Stimulated activated CD8-positive, alpha-beta memory T cell treated with anti-CD3 and anti-CD28 coated beads, Interleukin-4, amount 100 ng/mL, for 24 hours (primary cell): ENCODE measurements at places on chromosomes 2 and 18.

DNA sequence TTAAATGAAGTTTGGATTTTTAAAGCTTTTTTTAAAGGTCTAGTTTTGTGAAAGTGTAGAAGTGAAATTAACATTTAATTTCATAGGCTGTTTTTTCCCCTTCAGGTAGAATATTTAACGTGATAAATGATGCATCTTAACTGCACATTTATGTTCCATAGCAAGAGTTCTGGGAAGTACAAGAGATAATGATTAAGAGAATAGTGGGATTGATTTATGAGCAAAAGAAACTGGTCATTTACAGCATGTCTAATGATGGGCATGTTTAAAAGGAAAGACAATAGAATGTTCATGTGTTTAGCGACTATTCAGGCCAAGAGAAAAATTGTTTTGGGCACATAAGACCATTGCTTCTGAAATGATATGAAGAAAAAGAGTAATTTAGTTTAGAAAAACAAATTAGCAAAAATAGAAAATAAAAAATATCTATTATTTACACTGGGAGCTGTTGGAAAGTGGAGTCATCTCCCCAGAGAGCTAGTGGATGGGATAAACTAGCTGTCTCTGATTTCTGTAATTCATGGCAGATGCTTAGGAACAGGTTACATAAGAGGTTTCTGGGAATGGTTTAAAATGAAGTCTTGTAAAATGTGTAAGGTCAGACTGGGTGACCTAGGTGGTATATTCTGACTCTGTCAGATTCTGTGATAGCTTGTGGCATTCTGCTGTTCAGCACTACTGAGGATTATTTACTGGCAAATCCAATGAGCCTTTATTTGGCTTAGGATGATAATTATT lies 60.7 kb downstream of the WDR7 start:
- no peak for DNase-seq

DNA sequence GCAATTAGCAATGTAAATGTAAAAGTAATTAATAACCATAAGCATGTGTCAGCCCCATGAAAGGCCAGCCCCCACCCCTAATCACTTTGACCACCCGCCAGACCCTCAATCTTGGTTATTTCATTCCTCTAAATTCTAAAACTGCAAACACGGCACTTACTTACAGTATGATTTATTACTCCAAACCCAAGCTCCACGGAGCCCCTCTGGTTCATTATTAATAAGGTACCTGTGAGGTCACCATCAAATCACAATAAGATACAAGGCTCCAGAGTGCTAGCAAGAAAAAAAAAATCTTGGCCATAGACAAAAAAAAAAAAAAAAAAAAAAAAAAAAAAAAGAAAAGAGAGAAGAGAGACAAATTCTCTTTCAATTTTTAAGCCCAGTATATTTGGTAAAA lies 879.5 kb downstream of the TDRD15 start:
- no peak for DNase-seq

DNA sequence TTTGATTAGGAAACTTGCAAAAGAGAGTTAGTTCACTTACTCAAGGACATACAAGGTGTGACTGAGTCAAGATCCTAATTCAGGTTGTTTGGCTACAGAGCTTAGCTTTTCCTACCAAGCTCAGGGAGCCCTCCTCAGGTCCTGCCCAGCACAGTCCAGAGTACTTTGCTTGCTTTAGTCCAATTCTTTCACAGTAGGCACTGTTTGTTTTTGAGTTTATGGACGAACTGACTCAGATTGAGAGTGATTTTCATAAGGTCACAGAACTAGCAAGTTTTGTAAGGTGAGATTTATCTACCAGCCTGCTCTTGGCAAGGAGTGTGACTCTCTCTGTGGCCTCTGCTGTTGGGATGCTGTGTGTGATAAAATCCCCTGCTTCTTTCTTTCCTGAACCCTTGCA lies 310.5 kb downstream of the PTPRM start:
- no peak for DNase-seq

DNA sequence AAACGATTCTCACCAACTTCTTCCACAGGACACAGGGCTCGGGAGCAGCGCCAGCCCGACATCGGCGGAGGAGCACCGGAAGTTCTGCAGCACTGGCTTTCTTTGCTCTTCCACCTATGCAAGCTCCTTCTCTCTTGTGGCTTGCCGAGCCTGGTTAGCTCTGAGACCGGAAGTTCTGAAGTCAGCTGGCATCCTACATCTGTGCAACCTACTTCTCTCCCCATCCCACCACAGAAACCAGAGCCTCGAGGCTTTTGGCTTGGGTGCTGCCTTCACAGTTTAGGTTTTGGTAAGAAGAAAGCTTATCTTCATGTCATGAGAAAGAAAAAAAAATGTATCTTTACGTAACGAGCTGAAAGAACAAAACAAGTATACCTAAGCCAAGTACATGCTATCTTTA lies 111.7 kb downstream of the ANKRD44 start:
- DNase-seq: peak; percentile 77

DNA sequence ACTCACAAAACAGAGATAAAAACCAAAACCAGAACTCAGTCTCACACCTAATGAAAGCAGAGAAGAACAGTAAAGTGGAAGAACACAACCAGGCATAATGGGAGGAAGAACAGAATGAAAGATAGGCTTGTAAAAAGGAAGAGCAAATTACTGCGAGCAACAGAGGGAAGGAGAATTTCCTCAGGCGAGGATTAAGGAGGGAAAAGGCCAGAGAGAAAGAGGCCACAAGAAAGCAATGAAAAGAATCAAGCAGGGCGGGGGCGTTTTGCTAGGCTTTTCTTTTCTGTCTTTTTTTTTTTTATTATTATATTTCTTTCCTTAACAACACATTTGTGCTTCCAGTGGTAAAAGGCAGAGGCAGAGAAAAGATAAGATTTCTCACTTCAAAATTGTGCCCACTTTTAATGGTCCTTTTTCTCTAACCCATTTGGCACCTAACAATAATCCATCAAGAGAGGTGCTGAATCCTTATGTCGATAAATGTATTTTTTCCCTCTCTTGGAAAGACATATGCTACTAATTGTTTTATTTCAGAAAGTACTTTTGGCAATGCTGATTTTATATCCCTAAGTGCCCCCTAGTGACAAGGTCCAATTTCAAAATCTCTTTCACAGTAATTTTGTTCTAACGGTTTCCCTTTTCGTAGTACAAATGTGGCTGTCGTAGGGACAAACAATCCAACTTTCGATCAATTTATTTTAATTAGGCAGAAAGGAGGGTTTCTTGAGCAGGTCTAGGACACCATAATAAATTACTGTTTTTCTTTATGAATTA lies 138.7 kb upstream of the AQP4 start:
- no peak for DNase-seq

DNA sequence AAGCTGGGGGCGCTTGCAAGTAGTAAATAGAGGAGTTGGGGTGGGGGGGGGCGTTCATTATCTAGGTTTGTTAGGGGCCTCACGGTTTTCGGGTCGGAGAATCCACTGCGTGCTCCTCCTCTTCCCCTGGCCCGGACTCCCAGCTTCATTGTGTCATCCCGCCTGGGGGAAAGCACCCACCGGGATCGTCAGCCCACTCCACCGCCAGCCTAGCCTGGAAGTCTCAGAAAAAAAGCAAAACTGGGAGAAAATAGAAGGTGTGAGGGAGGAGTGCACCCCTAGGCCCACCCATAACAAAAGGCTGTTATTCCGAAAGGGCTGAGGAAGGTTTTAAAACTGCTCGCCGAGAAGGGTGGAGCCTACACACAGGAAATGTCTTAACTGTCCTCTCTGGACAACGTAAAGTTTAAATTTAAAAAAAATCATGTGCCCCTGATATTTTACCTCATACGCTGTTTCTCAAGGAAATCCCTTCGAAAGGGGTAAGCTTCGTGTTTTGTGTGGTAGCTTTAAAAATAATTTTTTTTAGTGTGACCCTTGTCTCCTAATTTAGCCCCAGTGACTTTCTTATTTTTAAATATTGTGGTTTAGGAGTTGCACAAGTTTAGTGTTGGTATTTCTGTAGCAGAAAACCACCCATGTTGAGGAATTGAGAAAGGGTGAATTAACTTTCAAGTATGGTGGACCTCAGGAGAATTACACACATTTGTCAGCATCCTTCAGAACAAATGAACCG lies 104.2 kb downstream of the SPTBN1 start:
- no peak for DNase-seq

DNA sequence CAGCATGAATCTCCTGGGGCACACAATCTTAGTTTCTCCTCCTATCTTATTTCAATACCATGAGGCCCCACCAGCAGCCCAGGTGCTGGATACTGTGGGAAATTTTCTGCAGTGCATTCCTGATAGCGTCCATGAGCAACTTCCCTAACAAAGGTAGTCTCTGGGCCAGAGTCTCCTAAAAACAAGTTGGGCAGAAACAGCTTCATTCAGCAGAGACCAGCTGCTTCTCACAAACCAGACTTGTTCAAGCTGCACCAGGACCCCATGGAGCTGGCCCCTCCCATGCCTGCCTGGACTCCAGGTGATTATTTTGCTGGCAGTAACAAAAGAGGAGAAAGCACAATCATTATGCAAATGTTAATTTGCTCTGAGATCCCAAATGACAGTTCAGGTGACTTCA lies 31.4 kb downstream of the MYO5B start:
- no peak for DNase-seq

- no peak for DNase-seq
Observed at GRCh38 chr2:69939722-69940121, 21.7 kb downstream of the ASPRV1 start.

DNA sequence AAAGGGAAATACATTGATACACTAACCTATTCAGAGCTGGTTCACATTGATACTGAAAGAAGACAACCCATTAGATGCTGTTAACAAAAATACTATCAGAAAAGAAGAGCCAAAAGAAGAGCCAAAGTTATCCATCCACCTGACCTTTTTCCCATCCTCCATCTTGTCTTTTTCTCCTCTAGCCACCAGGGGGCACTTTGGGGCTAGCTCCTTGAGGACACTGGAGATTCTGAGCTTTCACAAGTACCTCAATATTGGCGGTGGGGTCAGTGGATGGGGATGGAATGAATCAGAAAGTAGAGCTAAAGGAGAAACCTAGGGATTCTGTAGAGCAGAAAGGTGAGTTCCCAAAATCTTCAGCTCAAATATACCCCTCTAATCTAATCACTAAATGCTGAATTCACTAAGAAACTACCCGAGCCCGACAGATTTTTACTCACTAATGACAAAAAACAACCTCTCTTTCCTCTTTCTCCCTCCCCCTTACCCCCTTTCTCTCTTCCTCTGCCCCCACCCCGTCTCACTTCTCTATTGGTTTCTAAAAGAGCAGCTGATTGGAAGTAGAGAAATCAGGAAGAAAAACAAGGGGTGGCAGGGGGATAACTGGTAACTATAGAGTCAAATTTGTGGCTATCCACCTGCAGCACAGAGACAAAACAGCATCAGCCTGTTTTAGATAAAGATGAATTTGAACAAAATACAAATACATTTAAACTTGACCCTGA lies 203.3 kb downstream of the TCF4 start:
- DNase-seq: no peak

DNA sequence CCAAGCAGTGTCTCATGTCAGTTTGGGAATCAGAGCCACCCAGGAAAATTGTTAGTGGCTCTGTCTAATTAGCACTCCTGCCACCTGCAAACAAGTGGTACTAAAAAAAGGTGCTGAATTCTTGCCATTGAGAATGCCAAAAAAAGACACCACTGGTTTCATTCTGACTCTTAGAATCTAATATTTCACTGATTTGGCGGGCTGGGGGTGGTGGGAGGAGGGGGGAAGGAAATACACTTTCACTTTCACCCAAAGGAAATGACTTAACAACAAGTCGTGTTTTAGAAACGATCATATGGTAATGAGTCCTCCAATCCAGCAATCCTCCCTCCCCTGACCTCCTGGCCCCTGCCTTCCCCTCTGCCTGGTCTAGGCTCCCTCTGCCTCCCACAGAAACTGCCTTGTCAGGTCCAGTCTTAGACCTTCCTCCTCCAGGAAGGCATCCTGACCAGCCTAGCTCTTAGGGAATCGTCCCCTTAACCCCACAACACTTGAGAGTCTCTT lies 4.4 kb upstream of the KLHL29 start:
- DNase-seq: peak; percentile 24

DNA sequence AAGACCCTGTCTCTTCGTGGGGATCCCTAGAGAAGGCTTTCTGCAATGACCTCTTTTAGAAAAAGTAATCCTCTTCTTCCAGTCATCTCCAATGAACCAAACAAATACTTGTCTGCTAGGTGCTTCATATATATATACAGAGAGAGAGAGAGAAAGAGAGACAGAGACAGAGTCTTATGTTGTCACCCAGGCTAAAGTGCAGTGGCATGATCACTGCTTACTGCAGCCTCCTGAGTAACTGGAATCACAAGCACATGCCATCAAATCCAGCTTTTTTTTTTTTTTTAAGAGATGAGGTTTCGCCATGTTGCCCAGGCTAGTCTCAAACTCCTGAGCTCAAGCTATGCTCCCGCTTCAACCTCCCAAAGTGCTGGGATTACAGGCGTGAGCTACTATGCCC lies 18.6 kb upstream of the PKDCC start:
- no peak for DNase-seq

- no peak for DNase-seq
Observed at GRCh38 chr2:634636-635388, 42.4 kb downstream of the TMEM18 start.

- no peak for DNase-seq
Observed at GRCh38 chr2:51553476-51553875, 521.5 kb upstream of the NRXN1 start.

GRCh38 chr2:204325468-204325867 lies 219.8 kb upstream of the PARD3B start:
- DNase-seq: peak; percentile 9

DNA sequence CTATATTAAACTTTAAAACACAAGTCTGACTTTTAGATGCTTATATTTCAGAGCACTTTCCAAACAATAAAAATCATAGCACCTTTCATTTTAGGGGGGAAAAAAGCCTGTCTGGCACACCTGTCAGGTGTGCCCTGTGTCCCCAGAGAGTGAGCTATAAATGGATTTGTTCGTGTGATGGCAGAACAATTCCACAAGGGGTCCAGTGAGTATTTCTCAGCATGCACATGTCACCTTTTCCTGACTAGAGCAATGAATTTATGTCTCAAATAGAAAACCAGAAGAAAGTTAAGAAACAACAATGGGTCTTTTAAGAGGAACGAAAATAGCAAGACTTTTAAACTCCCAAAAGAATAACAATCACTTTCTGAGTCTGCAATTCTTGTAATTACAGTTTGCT lies 55.9 kb downstream of the ACVR1C start:
- no peak for DNase-seq

- no peak for DNase-seq
Observed at GRCh38 chr18:35131387-35132020, 90.3 kb downstream of the MAPRE2 start.
